ENCODE measurements at places on chromosomes 16 and 17.

GRCh38 chr17:68398691-68399637 is 58.3 kb downstream of the WIPI1 start:
- DNase-seq = no peak

GRCh38 chr16:13940397-13940933 is 20.5 kb downstream of the ERCC4 start:
- DNase-seq = no peak

DNA sequence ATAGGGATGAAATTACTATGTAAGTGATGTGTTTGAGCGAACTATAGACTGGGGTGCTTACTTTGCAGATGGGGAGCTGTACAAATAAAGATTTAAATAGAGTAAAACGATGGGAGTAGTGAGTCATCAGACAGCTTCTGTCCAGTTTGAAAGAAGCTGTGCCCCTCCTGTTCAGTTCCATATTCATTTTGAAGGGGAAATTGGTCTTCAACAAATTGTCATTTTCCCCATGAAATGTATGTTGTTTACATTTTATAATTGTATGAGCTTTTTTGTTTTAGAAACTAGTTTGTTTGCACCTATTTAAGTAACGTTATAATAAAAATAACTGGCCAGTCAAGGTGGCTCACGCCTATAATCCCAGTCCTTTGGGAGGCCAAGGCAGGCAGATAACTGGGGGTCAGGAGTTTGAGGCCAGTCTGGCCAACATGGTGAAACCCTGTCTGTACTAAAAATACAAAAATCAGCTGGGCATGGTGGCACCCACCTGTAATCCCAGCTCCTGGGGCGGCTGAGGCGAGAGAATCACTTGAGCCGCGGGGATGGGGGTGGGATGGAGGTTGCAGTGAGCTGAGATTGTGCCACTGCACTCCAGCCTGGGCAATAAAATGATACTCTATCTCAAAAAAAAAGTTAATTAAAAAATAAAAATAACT is 20.2 kb downstream of the SEC14L1 start:
- no peak for DNase-seq

DNA sequence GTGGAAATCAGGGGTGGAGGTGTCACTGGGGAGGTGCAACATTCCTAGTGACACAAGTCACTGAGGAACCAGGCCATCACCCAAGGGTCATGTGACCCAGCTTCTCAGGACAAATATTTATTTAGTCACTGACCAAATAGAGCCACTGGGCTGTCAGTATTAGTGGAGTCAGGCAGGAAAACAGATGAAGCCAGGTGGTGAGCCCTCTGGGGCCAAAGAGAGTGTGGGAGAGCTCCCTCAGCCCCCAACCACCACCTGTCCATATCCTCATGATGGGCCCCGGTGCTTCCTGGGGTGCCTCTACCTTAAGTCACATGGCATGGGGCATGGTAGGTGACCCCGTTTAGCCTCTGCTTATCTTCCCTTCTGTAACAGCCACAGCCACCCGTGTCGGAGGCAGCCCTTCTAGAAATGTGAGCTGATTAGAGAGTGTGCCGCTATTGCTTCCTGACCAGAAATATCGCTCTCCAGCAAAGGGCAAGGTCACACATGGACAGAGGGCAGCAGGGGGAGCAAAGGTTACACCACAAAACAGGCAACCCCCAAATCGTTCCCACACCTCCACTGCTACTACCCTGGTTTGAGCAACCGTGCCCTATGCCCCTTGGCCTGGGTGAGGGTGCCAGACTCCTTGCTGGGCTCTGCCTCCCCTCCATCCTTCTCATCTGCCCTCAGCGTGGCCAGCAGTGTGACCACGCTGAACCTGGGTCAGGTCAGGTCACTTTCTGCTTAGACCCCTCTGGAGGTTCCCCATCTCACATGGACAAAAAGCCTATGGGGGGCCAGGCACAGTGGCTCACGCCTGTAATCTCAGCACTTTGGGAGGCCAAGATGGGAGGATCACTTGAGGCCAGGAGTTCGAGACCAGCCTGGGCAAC is 8.6 kb upstream of the AKTIP start:
- no peak for DNase-seq

DNA sequence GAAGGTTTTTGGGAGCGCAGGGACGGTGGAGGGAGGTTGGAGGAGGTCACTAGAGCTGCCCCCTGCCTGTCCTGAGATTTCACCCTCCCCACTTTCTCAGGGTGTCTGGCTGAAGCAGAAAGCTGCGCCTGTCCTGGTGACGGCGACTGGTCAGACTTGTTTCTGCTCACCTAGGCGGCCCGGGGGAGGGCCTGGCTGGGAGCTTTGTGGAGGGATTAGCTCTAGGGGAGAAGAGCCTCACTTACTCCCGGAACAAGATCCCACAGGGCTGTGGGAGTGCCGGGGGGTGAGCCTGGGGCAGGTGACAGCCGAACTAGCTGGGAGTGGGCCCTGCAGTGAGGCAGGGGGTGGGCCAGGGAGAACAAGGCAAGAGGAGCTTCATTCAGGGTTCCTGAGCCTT is 11.5 kb downstream of the NHERF1 start:
- DNase-seq = no peak

- DNase-seq = no peak
Measured at GRCh38 chr16:1834096-1834495, 7.1 kb downstream of the FAHD1 start.

All from iPS DF 19.7 (cell line).